ENCODE measurements at places on chromosomes 13 and 19. TPM values are rescaled to one million over a fixed set of nuclear protein-coding genes. Genes with fewer than 3 reads are reported as not detected.

Gene NLRP4
- total RNA-seq = not detected

Gene OR7A5
- total RNA-seq = not detected

Gene POSTN
- 0.08 TPM for total RNA-seq

Gene LRP3
- total RNA-seq = 61.7 TPM

Gene SERPINE3
- not detected for total RNA-seq

Gene RGS9BP
- total RNA-seq = 0.35 TPM

Gene CFD
- 8.5 TPM for total RNA-seq

Gene ANGPTL4
- total RNA-seq = 151 TPM
